Activated CD4-positive, alpha-beta T cell treated with anti-CD3 and anti-CD28 coated beads for 4 hours (primary cell): ENCODE measurements at places on chromosomes 12 and 14.

DNA sequence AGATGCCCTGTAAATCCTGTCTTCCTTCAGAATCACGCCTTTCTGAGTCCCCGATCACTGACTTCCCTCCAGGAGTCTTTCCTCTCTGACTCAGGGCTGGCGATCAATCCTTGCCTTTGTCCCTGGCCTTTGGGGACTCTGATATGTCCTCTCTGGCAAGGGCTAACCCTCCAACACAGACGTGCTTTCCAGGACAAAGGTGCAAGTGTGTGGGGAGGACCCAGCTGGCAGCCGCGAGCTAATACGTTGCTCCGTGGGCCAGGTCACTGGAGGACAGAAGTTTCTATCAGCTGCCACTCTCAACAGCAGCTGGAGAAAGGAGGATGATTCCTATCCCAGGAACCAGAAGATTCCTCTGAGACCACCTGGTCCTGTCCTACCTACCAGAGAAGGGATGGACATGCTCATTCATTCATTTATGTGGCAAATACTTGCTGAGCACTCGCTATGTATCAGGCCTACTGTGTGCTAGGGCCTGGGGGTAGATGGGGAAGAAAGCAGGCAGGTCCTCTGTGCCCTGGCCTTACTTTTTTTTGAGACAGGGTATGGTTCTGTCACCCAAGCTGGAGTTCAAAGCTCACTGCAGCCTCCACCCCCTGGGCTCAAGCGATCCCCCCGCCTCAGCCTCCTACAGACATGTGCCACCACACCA is 8.5 kb upstream of the SCARB1 start:
- no peak for DNase-seq

DNA sequence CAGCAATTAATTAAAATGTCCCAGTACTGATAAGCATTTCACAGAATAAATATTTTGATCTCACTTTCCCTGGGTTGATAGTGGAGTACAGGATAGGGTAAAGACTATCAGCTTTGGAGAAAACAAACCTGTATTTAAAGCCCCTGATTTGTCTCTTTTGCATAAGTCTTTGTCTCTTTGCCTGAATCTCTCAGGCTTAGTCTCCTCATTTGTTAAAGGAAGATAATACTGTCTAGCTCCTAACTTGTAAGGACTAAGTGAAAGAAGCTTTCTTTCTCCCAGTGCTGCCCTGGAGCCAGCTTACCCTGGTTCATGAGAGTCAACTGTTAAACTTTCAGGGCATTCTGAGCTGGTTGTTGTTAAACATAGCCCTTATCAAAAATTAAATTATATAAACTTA is 5.5 kb upstream of the NR1H4 start:
- no peak for DNase-seq

DNA sequence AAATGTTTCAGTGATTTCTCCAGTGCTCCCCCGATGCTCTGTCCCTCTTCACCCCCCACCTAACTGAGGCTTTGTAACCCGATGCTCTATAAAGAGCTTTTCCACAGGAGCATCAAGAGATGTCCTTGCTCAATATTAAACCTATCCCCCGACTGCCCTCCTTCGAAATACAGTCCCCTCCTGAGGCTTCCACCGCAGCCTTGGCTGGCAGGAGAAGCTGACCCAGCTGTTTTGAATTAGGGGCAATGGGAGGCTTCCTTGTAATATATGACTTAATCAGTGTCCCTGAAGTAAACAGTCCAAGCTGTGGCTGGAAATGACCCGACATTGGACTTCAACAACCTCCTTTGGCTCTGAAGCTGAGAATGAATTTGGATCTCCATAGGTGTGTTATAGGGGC is 62.4 kb downstream of the TMEM30B start:
- DNase-seq: no peak

DNA sequence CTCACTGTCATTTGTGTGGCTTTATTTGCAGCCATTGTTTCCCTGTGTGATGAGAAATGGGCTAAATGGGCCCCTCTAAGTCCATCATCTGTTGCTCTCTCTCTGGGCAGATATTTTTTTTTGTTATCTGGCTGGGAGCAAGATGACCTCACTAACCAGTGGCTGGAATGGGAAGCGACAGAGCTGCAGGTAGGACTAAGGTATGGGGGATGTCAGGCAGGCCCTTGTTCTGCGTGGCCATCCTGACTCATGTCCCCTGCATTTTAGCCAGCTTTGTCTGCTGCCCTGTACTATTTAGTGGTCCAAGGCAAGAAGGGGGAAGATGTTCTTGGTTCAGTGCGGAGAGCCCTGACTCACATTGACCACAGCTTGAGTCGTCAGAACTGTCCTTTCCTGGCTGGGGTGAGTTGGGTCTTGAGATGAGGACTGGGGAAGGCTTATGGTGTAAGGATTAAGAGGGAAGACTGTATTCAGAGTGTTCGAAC is 1.3 kb downstream of the MARS1 start:
- DNase-seq: no peak

DNA sequence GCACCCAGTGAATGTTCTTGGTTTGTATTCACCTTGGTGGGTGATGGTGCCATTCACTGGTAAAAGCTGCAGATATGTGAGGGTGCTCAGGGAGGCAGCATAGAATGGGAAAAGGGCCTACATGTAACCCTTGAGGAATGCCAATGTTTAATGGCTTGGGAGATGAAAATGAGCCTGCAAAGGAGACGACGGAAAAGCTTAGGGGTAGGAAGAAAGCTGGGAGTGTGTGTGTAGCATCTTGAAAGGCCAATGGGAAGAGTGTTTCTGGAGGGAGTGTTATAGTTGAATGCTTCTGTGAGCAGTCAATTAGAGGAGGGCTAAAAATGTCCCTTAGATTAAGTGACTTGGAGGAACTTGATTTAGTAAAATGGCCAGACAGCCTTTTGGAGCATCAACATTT is 24.9 kb downstream of the PPM1A start:
- no peak for DNase-seq

GRCh38 chr12:42612231-42612613 is 22.7 kb upstream of the PRICKLE1 start:
- DNase-seq: no peak

- no peak for DNase-seq
Measured at GRCh38 chr12:121807642-121808347, 4.0 kb downstream of the SETD1B start.

- DNase-seq: no peak
Measured at GRCh38 chr14:44279357-44279756, 227.7 kb downstream of the FSCB start.

GRCh38 chr12:4039931-4040330 is 166.7 kb upstream of the PARP11 start:
- DNase-seq: no peak

DNA sequence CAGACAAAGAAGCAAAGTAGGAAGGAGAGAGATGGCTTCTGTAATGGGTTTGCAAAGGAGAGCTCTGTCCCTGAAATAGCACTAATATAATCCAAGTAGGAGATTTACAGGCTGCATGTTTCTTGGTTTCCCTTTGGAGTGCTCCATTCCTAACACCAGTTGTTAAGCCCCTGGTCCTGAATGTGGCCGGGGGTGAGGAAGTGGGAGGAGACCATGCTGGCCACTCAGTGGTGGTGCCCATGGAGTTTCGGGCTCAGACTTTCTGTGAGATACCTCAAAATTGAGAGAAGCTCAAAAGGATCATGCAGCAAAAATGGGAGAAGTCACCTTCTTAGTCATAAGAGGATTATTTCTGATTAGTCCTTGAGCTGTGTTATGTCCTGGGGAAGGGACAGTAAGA is 88.5 kb downstream of the DAD1 start:
- DNase-seq: no peak

GRCh38 chr12:47773858-47774580 is 981 bp downstream of the SLC48A1 start:
- DNase-seq: no peak
